ELR (cell line): ENCODE measurements at places on chromosomes 5 and 9.

DNA sequence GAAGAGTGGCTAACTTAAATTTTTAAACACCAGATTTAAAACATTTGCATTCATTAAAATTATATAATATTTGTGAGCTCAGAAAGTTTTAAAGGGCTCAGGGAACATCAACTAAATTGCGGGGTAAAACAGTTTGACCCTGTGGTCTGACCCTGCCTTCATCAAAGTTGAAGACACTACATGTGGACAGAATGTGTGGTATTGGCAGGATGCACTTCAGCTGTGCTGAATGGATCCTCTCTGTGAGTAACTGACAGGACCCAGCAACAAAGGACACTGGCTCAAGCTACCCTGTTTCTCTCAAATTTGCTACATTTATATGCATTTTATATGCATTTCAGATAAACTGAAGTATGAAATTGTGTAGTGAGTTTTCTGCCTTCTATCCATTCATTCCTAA, 288.5 kb downstream of the ZNF608 start:
- DNase-seq, result no peak

GRCh38 chr5:65668696-65669095, 43.9 kb downstream of the SHLD3 start:
- DNase-seq, result no peak

- no peak for DNase-seq
Observed at GRCh38 chr9:93660352-93661046, 84.1 kb downstream of the PHF2 start.

- no peak for DNase-seq
Observed at GRCh38 chr5:35828082-35828598, 28.6 kb upstream of the IL7R start.

GRCh38 chr5:177992466-177992865, 3.6 kb downstream of the PROP1 start:
- no peak for DNase-seq

DNA sequence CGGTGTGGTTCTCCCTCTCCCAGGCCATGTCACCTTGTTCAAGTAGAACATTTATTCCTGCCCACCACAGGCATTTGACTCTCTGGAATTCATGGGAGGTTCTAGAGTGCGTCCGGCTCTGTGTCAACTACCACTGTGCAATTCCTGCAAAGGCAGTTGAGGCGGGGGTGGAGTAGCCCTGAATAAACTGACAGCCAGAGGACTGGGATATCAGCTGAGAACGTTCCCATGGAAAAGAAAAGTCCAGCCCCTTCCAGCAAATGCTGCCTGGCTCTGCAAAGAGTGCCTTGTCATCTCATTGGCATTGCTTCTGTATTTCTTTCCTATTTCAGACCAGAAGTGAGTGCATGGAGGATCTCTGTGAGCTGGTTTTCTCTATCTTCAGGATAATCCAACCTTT, 18.9 kb upstream of the MEGF9 start:
- DNase-seq, result no peak

GRCh38 chr5:179139936-179140235, 79.7 kb downstream of the ZNF354C start:
- DNase-seq, result no peak

- peak; percentile 95 for DNase-seq
Observed at GRCh38 chr5:13591621-13592020, 352.9 kb downstream of the DNAH5 start.

DNA sequence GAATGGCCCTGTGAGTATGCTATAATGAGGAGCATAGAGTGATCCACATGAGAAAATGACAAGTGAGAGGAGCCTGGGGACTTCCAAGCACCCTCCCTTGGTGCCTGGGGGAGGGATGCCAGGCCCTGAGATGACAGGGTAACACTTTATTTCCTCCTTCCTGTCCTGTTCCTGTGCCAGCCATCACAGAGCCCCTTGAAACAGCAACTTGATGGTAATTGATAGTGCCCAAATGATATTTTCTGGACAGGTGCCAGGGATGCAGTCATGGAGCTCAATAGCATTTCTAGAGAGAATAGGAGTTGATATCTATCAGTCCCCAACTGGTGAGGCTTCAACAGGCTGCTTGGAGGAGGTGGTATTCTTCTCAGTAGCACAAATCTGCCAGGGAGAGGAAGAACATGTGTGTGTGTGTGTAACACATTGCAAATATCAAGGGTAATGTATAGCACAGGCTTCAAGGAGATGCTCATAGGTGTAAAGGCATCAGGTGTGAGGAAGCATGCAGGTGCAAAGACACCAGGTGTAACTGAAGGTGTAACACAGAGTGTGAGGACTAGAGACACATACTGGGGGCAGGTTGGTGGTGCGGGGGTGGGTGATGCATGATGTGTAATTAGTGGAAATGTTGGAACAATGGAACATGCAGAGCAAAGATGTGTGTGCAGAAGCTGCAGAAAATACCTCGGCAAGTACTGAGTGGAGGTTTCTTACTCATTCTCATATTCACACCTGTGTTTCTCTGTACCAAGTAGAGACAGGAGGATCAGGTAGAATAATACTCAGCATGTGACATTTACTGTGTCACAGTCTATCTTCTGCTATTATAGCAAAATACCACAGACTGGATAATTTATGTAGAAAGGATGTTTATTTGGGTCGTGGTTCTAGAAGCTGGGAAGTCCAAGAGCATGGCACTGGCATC, 18.1 kb upstream of the WWC1 start:
- no peak for DNase-seq

DNA sequence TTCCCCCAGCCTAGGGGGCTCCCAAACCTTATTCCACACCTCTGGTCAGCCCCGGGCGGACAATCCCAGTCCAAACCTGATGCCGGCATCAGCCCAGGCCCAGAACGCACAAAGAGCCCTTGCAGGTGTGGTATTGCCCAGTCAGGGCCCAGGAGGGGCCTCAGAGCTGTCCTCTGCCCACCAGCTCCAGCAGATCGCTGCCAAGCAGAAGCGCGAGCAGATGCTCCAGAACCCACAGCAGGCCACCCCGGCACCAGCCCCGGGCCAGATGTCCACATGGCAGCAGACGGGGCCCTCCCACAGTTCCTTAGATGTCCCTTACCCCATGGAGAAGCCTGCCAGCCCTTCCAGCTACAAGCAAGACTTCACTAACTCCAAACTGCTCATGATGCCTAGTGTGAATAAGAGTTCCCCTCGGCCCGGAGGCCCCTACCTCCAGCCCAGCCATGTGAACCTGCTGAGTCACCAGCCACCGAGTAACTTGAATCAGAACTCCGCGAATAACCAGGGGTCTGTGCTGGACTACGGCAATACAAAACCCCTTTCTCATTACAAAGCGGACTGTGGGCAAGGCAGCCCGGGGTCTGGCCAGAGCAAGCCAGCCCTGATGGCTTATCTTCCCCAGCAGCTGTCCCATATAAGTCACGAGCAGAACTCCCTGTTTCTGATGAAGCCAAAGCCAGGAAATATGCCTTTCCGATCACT, 27.6 kb upstream of the LTC4S start:
- peak; percentile 74 for DNase-seq

GRCh38 chr9:89122949-89123348, 55.7 kb downstream of the SHC3 start:
- DNase-seq, result no peak

- peak; percentile 28 for DNase-seq
Observed at GRCh38 chr9:89606624-89607311, 2.0 kb downstream of the GADD45G start.

DNA sequence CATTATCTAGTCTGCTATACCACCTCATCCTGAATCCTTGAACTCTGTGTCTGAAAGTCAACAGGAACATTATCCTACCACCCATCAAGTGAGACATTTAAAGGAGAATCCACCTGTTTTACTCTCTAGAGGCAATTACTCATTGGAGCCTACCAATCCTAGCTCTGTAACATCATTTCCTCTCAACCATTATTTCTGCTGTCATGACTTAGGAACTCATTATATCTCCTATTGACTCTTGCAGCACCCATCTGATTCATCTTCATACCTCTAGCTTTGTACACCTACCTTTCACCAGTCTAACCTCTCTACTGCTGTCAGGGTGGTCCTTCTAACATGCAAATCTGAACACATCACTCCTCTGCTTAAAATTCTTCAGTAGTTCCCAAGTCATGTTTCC, 481.5 kb downstream of the NFIB start:
- DNase-seq, result no peak

DNA sequence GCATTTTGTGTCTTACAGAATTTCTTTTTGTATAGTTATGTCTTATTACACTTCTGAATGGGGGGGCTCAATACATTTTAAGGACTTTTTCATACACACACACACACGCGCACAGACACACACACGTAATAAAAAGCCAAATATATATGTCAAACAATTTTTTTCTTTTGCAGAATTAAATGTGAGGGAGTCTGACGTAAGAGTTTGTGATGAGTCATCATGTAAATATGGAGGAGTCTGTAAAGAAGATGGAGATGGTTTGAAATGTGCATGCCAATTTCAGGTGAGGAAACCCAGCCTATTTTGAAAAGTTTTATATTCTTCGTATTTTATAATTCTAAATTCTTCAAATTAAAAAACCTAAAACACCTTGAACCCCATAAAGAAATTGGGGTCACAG, 25.6 kb downstream of the TMEFF1 start:
- peak; percentile 62 for DNase-seq

GRCh38 chr9:86794391-86795046, 152.8 kb downstream of the GAS1 start:
- no peak for DNase-seq

- no peak for DNase-seq
Observed at GRCh38 chr5:139658501-139658927, 10.4 kb downstream of the CXXC5 start.

GRCh38 chr5:26869781-26870180, 168.6 kb downstream of the CDH9 start:
- no peak for DNase-seq

GRCh38 chr5:134257176-134257575, 31.3 kb upstream of the PPP2CA start:
- no peak for DNase-seq

- DNase-seq, result peak; percentile 73
Observed at GRCh38 chr5:65482736-65483545, 1.2 kb upstream of the ADAMTS6 start.

GRCh38 chr9:106478727-106479126, 384.2 kb upstream of the ZNF462 start:
- DNase-seq, result no peak

DNA sequence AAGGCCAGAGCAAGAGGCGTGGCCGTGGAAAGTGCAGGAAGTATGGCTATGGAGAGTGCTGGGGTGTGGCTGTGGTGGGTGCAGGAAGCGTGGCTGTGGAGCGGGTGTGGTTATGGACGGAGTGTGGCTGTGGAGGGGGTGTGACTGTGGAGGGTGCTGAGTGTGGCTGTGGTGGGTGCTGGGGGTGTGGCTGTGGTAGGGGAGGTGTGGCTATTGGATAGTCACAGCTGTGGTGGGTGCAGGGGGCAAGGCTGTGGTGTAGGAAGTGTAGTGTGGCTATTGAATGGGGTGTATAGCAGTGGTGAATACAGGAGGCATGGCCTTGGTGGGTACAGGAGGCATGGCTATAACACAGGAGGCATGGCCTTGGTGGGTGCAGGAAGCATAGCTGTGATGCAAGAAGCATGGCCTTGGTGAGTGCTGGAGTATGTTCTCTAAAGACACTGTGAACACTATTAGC, 40.8 kb upstream of the SPATA31C2 start:
- no peak for DNase-seq

DNA sequence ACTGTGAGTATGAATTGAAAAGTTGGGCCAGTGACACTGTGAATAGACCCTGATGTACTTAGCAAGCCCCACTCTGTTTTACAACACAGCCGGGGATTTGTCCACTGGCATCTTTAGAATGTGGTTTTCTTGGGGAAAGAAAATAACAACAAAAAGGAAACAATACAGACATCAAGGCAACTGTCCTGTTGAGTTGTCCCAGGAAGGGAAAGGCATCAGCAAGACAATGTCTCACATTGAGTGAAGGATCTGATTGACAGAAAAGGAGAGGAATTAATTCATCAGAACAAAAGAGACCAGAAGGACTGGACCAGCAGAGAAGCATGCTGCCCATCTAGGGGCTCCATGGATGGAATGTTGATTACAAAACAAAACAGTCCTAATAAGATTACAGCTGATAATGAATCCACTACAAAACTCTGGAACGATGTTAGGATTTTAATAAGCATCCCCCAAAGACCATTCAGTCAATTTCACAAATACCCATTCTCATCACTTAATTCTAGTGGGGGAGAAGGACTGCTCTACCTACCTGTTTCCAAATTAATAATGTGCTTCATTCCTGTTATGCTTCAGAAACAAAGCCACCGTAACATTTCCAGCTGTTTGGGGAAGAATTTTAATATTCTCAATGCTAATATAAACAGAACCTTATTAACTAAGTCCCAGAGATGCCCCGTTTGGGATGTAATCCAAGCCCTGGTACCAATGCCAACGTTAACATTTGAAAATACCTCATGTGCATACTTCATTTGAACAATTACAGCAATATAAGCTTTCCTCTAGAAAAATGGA, 298.0 kb downstream of the SPOCK1 start:
- no peak for DNase-seq

- no peak for DNase-seq
Observed at GRCh38 chr9:31251386-31251785, 1133.1 kb upstream of the ACO1 start.

GRCh38 chr9:73133022-73133651, 18.5 kb upstream of the ANXA1 start:
- DNase-seq, result peak; percentile 44

DNA sequence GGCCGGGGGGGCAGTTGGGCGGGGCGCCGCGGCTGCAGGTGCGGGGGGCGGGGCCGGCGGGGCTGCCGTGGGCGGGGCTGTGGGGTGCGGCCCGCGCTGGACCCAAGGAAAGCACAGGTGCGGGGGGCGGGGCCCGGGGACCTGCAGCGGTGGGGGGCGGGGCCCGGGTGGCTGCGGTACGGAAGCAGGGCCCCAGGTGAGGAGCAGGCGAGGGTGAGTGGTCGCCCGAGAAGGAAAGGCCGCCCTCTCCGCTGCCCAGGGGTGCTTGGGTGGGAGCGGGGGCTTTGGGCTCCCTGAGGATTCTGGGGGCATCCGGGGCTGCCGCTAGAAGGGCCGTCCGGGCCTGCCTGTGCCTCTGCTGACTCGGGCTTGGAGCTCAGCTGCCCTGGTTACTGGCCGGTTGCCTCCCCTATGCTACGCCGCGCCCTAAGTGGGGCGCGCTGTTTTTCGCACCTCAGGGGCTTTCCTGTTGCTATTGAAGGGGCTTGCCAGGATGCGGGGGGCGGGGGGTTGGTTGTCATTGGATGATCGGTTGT, 767 bp downstream of the RALGPS1 start:
- no peak for DNase-seq

- no peak for DNase-seq
Observed at GRCh38 chr9:37301042-37301853, 121.2 kb upstream of the GRHPR start.

GRCh38 chr9:131500939-131501541, 1.7 kb upstream of the POMT1 start:
- DNase-seq, result peak; percentile 79

GRCh38 chr9:137250329-137251193, 525 bp upstream of the STPG3 start:
- no peak for DNase-seq

DNA sequence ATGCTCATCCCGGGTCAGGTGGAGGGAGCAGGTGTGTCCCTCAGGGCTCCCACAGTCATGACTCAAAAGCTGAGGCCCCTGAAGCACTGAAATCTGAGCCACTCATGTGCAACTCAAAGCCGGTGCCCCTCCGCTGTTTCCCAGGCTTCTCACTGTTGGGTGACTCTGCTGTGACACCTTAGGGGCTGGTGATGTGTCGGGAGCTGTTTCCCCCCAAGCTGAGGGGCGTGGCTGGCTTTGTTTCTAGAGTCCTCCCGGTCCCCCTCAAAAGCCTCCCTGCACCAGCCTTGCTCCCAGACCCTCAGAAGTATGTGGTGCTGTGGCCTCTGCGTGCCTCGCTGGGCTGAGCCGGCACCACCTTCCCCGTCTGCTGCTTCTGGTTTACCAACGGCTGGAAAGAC, 39.7 kb downstream of the PLPP7 start:
- DNase-seq, result no peak
